ENCODE measurements at places on chromosomes 4 and X.

- no peak for DNase-seq
Observed at GRCh38 chr4:152158225-152158624, 377.7 kb downstream of the FBXW7 start.

- DNase-seq: no peak
Observed at GRCh38 chr4:88995874-88996273, 61.1 kb downstream of the FAM13A start.

DNA sequence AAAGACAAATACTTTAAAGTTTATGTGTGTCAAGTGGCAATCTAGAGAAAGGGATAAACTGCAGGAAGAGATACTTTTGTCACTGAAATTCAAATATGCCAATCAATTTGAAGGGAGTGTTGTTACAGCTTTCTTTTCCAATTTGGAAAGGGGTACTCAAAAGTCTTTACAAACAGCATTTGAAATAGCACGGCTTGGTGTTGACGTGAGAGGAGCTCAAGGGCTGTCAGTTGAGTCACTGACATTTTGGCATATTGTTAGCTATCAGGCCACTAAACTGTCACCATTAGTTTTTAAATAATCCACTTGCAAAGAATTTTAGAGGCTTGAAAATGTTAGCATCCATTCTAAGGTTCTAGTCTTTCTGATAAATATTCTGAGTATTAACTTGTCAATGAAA lies 698.4 kb downstream of the IL1RAPL1 start:
- DNase-seq: no peak

- no peak for DNase-seq
Observed at GRCh38 chr4:74475946-74476345, 31.0 kb downstream of the AREG start.

DNA sequence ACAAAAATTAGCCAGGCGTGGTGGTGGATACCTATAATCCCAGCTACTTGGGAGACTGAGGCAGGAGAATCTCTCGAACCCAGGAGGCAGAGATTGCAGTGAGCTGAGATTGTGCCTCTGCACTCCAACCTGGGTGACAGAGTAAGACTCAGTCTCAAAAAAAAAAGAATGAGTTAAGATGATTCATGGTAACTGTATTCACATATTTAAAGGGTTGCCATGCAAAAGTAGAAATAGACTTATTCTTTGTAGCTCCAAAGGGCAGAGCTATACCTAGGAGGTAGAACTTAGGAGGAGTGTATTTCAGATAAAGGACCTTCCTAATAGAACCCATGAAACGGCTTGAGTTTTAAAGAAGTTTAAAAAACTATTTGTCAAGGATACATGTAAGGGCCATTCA lies 104.3 kb upstream of the IL13RA1 start:
- DNase-seq: no peak
